ENCODE measurements at places on chromosomes 5 and 9.

DNA sequence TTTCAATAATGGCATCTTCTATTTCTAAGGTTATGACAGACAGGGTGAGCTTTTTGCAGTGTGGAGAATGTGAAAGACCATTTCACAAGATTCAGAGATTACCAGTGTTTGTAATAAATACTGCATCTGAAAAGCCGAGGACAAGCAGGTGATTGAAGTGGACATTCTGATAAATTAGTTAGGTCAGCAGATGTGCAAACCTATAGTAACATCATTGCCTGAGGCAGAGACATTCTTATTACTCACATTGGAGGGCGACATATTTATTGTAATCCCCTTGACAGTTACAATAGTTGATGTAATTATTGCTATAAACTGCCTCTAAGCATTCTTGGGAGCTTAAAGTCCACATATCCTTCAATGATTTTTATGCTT, 3.3 kb downstream of the RASGRF2 start:
- DNase-seq, result no peak

- DNase-seq, result no peak
Observed at GRCh38 chr5:33372721-33373472, 67.9 kb upstream of the TARS1 start.

GRCh38 chr9:24793787-24794186, 248.1 kb upstream of the IZUMO3 start:
- no peak for DNase-seq

- no peak for DNase-seq
Observed at GRCh38 chr5:89407054-89407453, 524.1 kb upstream of the MEF2C start.

- no peak for DNase-seq
Observed at GRCh38 chr9:97535771-97536170, 34.3 kb downstream of the TMOD1 start.

DNA sequence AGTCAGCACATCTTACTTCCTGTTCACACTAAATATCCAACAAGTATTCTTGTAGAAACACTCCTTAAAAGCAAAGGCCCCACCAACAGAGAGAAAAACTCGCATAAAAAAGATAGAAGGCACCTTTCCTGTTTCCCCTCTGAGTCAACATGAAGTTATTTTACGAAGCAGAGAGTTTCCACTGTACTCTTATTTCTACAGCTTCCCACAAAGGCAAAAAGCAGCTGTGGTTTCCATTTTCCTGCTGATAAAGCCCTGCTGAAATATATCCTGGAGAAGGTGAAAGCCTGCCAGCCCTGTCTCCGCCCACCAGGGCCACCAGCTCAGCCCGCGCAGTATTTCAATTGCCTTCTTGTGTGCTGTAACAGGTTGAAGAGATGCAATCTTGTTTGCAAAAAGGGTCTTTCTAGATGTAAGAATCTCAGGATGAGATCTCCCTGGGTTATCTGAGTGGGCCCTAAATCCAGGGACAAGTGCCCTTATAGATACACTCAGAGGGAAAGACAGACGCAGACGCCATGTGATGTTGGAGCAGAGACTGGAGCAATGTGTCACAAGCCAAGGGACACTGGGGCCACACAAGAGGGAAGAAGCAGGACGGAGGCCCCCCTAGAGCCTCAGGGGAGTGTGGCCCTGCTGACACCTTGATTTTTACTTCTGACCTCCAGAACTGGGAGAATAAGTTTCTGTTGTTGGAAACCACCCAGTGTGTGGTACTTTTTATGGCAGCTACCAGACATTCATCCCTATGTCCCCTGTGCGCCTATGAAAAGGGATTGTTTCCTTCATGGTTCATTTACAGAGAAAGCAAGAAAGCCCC, 19.9 kb downstream of the SEMA4D start:
- no peak for DNase-seq

DNA sequence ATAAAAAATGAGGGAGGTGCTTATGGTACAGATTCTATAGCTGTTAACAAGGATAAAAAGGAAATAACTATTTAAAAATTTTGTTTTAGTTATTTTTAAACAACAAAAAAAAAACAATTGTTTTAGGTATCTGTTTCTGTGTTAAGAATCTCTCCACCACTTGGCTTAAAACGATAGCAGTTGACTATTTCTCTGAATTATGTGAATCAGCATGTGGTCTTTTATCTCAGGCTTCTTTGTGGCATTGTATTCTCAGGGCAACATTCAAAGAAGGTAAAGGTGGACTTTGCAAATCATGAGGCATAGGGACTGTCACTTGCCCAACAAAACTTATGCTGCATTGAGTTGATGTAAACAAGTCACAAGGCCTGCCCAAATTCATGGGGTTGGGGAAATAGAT, 55.2 kb downstream of the ERBIN start:
- DNase-seq, result no peak

GRCh38 chr9:88313364-88314220, 74.7 kb upstream of the SPIN1 start:
- peak; percentile 43 for DNase-seq

DNA sequence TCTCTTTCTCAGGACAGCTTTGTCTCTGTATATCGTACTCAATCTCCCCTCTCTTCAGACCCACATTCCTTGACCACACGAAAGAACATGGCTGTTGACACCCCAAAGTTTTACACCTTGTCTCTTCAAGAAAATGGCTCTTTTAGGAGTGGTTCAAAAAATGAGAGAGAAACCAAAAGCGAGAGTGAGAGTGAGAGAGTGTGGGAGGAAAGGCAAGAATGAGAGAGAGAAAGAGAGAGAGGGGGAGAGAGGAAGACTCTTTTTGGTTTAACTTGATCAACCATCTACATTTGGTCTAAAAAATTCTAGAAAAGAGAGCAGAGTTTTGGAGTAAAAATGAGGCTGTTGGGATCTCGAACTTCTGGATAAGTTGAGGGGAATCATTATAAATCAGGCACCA, 581.8 kb upstream of the WWC1 start:
- DNase-seq, result no peak

GRCh38 chr9:6938447-6938846, 180.7 kb downstream of the KDM4C start:
- no peak for DNase-seq

- no peak for DNase-seq
Observed at GRCh38 chr5:97986069-97986468, 787.4 kb upstream of the RGMB start.

DNA sequence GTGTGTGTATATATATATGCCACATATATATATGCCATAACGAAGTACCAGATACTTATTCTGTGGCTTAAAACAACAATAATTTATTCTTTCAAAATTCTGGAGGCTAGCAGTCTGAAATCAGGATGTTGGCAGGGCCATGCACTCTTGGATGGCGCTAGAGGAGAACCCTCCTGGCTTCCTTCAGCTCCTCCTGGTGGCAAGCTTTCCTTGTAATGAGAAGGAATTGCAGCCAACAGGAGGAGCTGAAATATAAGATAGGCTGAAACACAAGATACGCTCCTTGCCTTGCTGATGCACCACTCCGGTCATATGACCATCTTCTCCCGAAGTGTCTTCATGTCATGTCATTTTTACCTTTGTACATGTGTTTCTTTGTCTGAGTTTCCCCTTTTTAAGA, 368.1 kb upstream of the CTNND2 start:
- DNase-seq, result no peak

GRCh38 chr9:71676460-71676859, 91.9 kb downstream of the CEMIP2 start:
- no peak for DNase-seq

DNA sequence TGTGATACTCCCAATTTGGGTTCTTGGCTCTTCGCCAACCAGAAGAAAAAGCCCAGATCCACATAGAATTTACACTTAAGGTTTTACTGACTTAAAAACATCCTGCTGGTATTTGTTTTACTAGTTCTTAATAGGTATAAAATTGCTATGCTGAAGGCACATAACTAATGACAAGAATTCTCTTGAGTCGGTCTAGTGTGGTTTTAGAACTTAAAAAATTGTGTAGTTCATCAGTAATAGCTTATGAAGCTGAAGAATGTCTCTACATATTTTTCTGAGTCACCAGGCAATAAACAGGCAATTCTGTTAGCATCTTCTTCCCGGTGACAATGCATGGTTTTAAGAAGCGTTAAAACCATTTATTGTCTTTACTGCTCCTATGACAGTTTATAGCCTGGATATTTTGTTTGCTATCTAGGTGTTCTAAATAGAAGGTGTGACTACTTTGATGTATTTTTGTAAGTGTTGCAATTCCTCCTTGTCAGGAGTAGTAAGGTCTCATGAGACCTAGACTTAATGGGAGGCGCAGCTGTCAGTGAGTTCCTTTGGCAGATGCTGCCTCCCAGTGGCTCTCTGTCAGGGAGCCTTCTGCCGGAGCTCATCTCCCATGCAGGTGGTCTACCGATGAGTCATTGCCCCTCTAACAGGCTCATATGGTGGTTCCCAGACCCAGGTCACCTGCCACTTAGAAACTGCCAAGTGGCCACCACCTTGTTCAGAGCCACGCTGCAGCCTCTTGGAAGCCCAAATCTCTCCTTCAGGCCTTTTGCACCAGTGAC, 173.8 kb downstream of the MAST4 start:
- no peak for DNase-seq

DNA sequence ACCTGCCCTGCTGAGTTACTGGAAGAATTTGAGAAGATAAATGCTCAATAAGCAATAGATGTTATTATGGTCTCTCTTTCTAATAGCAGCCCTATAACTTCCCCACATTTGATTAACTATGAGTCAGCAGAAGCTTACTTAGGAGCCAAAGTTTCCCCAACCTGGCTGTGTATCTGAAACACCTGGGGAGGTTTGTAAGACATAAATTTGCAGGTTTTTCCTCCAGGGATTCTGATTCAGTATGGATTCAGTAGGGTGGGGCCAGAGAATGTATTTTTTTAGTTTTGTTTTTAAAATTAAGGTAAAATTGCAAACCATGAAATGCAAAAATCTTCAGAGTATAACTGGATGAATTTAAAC, 44.9 kb upstream of the GNPDA1 start:
- no peak for DNase-seq

GRCh38 chr5:79269733-79270166, 33.8 kb downstream of the JMY start:
- DNase-seq, result no peak

GRCh38 chr5:96880444-96881164, 4.3 kb downstream of the ERAP2 start:
- no peak for DNase-seq

DNA sequence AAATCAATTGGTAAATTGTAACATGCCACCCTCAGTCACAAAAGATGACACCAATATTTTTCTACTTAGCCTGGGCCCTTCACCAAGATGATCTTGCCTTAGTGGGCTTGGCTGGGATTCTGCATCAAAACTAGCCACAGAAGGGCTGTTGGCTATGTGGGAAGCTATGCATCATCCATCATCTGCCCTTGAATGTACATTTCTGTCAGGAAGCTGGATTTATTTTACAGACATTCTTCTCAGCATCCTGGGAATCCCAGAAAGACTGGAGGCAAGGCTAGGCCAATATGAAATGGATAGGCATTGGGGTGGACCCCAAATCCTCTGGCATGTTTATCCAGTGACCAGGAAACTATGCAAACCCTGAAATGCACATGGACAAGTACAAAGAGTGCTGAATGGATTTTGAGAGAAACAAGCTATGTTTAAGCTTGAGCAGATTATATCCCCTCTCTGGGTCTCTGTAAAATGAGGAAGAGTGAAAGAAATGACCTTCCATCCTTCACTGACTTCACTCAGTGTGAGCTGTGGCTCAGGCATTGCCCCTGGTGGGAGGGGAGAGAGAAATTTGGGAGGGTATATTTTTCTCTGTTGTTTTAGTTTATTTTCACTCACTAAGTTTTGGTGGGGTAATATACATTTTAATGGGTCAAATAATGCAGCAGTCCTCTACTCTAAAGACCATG, 283.6 kb downstream of the EBF1 start:
- no peak for DNase-seq

DNA sequence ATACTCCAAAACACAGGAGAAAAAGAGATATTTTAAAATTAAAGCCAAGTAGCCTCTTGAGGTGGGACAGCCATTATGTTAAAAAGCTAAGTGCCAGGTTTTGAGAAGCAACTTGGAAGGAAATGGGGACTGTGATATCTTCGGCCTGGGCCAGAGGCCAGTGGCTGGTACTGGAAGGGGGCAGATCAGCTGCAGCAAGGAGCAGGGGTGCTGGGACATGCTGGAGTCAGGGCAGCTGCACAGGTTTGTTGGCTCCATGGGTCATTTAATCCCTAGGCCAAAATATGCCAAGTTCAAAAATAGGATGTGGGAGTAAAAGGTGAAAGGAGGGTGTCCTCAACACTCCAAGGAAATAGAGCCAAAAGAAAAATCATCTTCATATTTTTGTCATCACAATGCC, 30.0 kb downstream of the ADRB2 start:
- DNase-seq, result no peak

DNA sequence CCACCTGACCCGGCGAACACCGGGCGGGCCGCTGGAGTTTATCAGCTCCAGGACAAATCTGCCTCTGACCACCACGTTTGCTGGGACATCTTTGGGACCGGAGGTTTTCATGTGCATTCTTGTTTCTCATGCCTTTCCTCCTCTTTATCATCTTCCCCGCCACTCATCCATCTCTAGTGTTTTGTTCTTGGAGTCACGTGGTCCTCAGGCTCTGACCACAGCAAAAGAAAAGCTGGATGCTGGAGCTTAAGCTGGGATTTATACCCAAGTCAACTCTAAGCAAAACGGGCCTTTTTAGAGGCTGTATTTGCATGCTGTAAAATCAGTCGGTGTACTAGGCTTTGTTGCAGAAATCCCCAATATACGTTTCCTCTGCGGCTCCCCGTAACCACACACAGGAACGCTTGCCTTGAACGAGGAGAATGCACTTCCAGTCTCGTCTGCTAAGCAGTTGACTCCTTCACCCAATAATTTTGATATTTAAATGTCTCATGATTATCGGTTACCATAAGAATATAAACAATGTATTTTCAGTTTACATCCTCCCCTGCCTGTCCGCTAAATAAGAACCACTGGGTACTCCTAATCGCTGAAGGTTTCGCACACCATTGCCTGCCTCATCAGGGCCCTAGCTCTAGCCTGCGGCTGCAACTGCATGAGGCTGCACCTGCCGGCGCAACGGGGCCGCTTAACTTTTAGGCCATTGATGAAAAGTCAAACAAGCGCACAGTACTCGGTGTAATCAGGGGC, 560 bp upstream of the NDUFS6 start:
- peak; percentile 14 for DNase-seq

All from activated CD4-positive, alpha-beta T cell treated with anti-CD3 and anti-CD28 coated beads for 24 hours (primary cell).